ENCODE measurements at places on chromosomes 3 and 15.

- no peak for DNase-seq
Measured at GRCh38 chr3:17021614-17022013, 136.9 kb downstream of the PLCL2 start.

DNA sequence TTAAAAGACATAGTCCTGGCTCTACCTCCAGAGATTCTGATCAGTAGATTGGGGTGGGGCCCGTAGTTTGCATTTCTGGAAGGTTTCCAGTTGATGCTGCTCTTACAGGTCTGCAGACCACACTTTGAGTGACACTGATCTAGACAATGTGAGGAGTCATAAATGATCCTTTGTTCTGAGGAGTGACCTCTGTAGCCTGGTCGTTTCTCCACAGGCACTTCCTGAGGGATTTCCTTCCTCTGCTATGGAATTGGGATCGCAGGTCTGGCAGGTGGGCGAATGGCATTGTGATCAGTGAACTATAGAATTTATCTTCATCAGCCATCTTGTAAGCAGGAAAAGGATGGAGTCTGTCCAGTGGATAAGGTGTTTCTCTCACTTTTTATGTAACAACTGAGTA is 5.5 kb downstream of the GFM1 start:
- no peak for DNase-seq

GRCh38 chr3:6779140-6779539 is 81.8 kb upstream of the GRM7 start:
- no peak for DNase-seq

DNA sequence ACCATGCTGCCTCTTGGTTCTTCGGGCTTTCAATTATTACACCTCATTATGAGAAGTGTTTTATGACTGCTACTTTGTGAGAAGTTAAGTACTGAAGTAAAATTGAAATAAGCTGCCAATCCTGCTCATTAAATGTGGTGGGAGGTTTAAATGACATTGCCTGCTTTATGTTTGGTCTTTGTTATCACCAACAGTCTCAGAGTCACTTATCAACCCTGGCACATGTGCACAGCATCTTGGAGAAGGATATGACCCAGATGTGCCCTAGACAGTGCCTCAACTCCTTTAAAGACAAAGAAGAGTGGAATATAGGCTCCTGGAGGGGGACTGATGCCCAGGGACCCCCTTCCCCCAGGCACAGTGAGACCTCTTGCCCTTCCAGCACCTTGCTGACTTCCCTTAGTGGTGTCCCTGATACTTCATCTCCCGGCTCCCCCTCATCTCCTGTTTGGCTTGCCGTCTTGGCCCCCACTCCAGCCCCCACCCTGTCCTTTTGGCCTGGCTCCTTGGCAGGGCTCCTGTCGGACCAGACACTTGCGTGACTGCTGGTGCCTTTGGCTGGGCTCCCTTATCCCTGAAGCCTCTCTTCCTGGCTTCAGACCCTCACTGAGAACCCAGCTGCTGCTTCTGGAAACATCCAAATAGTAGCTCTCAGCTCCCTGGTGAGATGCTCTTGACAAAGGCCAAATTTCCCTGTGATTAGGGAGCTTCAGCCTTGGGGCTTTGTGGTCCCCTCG is 39.8 kb downstream of the ARHGAP31 start:
- DNase-seq = no peak

DNA sequence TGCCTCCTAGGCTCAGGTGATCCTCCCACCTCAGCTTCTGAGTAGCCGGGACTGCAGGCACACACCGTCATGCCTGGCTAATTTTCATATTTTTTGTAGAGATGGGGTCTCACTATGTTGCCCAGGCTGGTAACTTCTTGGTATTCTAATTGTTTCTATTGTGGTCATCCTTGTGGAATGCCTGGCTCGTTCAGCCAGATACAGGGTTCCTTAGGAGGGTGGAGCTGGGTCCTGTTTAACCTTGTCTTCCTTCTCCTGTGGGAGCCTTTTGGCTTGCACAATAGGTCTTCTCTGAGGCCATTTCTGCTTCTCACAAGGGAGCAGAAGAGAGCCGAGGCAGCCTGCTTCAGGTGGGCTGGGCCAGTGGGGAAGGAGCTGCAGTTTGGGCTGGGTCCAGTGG is 15.7 kb downstream of the PLEKHO2 start:
- DNase-seq = no peak

- no peak for DNase-seq
Measured at GRCh38 chr3:173013219-173013832, 127.7 kb downstream of the SPATA16 start.

- no peak for DNase-seq
Measured at GRCh38 chr3:52062505-52062904, 6.1 kb upstream of the DUSP7 start.

GRCh38 chr3:188407158-188407880 is 253.4 kb downstream of the LPP start:
- no peak for DNase-seq

- DNase-seq = no peak
Measured at GRCh38 chr3:112738366-112738765, 97.4 kb upstream of the CCDC80 start.

- DNase-seq = peak; percentile 87
Measured at GRCh38 chr15:74406992-74407705, 26.6 kb downstream of the SEMA7A start.

- DNase-seq = no peak
Measured at GRCh38 chr3:158702815-158703481, 29.3 kb downstream of the RARRES1 start.

DNA sequence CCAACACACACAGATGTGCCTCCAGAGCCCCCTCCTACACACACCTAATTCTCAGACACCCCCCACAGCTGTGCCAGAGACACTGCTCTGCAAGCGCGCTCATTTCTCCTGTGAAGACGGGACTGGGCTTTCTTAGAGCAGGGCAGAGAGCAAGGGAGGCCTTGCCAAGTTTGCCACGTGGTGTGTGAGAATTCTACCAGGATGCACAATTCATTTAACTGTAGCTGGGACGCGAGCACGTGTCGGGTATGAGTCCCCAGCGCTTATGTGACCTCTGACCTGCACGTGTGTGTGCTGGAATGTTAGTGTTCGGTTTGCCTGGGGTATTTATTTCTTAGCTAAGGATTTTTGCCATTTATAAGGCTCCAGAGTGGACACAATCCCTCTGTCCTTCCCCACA is 37.0 kb downstream of the FEM1B start:
- no peak for DNase-seq

- DNase-seq = no peak
Measured at GRCh38 chr15:100248236-100248635, 93.5 kb downstream of the ADAMTS17 start.

- DNase-seq = no peak
Measured at GRCh38 chr3:40753951-40754350, 229.2 kb downstream of the ZNF621 start.

DNA sequence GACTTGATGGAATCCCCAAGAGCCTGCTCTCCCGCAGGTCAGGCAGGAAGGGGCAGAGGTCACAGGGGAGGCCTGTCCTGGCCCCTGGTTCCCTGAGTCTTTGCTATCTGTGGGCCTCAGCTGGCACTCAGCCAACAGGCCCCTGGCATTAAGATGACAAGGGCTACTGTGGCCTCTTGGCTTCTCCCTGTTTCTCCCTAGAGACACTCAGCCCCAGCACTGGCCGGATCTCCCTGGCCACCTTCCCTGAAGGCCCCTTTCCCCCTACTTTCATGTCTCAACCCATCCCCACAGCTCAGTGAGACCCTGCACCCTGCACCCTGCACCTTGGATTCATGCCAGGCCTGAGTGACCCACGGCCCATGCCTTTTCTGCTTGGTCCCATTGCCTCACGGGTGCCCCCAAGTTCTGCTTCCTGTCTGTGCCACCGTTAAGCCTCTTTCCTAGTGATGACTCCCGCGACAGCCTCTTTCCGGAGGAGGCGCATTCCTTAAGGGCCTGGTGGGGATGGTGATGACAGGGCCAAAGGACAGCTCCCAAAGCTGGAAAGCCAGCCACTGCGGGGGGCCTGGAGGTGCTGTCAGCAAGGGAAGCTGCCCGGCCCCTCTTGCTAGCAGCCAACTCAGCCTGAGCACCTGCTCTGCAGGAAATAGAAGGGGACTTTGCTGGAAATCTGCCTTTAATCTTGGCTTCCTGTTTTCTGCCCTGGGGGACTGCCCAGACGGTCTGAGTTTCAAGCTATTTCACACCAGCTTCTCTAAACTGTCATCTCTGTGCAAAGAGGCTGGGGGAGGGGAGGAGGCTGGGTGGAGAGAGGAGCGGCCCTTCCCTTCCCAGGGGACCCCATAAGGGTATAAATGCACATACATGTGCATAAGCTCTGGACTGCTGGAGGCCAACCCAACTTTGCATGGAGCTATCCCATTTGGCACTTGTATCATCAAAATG is 4.8 kb upstream of the CSK start:
- no peak for DNase-seq

DNA sequence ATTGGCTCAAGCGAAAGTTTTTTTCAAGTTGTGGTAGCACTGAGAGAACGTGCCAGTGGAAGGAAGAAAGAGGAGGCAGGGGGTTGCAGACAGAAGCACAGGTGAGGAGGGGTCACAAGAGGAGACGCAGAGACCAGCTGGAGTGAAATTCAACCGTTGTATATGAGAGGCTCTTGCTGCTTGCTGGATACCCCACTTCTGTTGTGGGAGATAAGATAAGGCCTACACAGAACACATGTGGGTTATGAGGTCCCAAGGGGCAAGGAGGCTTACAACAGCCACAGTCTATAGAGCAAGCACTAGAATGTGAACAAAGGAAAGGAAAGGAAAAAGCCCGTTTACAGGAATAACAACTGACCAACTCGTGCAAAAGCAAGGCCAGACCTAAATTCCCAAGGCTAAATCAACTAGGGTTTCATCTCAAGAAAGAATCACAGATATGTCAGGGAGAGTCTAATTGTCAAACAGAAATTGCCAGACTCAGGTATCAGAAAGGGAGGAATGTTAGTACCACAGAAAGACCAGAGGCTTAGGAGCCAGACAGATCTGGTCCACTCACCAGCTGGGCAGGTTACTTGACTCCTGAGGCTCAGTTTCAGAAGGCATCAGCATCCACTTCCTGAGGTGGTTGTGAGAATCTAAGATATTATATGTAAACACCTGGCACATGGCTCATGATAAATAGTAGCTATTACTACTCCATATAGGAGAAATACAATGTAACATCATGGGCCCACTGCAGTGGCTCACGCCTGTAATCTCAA is 60.9 kb downstream of the MSL2 start:
- no peak for DNase-seq

GRCh38 chr3:71673486-71673885 is 51.7 kb downstream of the EIF4E3 start:
- no peak for DNase-seq

DNA sequence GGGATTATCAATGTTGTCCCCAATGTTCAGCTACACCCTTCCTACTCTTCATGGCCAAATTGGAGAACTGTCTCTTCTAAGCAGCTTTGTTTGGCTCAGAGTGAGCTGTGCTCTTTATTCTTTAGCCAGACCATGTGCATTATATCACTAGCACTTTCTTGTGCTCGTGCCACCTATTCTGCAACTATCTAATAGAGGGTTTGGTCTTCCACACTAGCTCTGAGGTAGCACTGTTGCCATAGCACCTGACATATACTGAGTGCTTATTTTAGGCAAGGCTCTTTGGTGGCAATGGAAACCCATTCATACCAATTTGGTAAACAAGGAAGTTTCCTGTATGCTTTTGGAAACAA is 394.3 kb upstream of the C2CD4B start:
- DNase-seq = no peak

DNA sequence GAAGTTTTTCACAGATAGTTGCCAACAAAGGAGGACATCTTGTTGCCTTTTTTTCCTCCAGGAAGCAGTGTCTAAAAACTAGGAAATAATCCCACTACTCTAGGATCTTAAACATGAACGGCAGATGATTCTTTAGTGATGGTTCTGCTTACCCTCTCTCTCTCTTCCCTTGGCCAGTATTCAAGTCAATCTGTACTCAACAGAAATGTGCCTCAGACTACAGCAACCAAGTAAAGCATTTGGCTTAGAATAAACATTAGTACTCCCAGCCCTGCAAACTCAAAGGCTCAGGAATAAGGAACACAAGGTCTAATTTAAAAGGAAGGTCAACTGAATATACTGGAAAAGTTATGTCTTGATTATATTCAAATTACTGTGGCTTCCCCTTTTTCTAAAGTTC is 8.7 kb downstream of the NPTN start:
- DNase-seq = no peak

DNA sequence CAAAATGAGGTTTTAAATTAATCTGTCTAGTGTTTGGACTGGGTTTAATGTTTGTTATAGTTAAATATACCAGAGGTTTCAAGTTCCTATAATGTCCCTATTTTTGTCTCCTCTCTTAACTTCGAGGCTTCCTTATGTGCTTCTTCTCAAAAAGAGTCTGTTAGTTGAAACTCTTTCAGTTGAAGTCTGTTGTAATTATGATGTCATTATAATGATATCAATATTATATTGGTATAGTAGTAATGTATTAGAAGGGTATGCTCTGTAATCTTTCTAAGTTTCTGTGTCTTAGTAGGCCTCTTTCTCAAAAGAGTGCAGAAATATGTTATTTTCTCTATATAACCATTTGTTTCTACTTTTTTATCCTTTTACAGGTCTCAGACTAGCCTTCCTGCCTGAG is 1148.0 kb downstream of the NSUN3 start:
- DNase-seq = no peak

DNA sequence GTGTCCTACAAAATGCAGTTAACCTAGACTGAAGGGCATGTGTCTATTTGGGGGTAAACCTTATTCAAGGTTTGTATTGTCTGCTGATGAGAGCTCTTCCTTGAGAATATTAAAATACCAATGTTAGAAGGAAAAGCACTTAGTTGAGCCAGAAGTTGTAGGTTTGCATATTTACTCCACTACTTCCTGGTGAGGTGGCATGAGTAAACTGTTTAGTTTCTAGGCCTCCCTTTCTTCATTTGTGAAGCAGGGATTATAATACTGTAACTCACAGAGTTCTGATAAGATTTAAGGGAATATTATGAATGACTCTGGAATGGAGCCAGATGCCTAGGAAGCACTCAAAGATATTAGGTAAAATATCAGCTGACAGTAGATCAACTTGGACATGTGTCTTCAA is 46.7 kb downstream of the CD200R1L start:
- no peak for DNase-seq

- no peak for DNase-seq
Measured at GRCh38 chr3:112894258-112894657, 47.6 kb upstream of the CD200R1L start.

DNA sequence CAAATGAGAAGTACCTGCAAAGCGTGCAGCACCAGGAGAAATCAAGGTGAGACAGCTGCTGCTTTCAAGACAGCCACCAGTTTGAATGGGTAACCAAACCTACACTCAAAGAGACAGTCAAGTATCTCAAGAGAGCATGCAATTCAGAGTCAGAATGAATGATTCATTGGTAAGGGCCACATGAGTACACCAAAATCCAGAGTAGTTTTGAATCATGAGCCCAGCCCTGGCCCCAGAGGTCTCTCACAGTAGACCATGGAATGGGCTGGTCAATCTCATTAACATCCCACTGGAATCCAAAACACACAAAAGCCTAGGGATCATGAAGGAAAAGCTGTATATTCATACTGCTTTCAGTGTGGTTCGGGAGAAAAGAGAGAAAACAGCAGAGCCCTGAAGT is 242.8 kb downstream of the TBL1XR1 start:
- DNase-seq = no peak

Measured in retina (tissue), 1 donor.